ENCODE measurements at places on chromosomes 12 and 14.
A peak's percentile ranks its signal among the peaks of the same experiment; 100 is the strongest.

DNA sequence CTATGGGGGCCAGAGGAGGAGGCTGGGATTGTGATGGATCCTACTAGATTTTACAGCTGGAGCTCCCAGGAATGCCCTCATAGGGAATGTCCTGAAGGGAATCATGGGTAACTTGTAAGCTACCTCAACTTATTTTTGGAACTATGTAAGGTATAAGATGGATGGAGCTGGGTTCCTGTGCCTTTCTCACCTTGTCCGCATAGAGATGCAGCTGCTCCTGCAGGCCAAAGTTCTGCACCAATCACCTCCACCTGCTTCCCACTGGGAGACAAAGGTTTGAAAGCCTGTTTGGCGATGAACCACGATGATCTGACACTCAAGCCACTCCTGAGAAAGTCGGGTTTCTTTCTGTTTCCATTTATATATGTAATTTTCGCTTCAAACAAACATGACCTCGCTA is 648 bp upstream of the AKAP5 start:
- DNase-seq = no peak

- no peak for DNase-seq
Measured at GRCh38 chr14:89399594-89400068, 17.4 kb downstream of the FOXN3 start.

GRCh38 chr14:50407111-50407812 is 10.6 kb upstream of the CDKL1 start:
- no peak for DNase-seq

GRCh38 chr12:81809829-81810595 is 50.9 kb upstream of the PPFIA2 start:
- peak; percentile 71 for DNase-seq

GRCh38 chr12:122943196-122943595 is 23.1 kb downstream of the ABCB9 start:
- DNase-seq = peak; percentile 31

GRCh38 chr12:110744601-110745264 is 2.0 kb upstream of the PPP1CC start:
- no peak for DNase-seq

- no peak for DNase-seq
Measured at GRCh38 chr12:75759842-75760572, 248.6 kb upstream of the KRR1 start.

DNA sequence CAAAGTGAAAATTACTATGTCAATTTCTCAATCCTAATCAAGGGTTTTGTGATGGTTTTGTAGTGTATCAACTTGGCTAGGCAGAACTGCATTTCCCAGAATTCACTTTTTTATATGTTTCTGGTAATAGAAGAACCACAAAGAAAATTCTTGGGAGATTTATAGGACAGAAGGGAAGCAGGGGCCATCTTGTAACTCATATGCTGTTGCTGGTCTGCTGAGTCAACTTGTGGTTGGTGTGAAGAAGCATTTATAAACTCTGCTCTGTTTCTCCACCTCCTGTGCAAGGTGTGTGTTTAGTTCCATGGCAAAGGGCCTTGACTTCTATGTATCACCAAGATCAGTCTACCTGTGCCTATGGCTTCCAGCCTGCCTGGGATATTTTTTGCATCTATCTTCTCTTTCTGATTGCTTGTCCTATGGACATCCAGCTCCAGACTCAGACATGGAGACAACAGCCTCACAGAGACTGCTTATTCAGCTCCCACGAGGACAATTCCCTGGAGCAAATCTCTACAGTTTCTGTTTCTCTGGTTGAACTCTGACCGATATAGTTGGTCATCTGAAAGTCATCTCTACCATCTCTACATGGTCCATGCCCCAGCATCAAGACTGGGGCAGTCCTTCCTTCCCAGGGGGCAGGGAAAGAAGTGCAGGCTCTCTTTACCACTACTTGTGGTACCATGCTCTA is 364.3 kb upstream of the DDHD1 start:
- DNase-seq = no peak

GRCh38 chr12:57609781-57610553 is 1.3 kb upstream of the ARHGEF25 start:
- no peak for DNase-seq

DNA sequence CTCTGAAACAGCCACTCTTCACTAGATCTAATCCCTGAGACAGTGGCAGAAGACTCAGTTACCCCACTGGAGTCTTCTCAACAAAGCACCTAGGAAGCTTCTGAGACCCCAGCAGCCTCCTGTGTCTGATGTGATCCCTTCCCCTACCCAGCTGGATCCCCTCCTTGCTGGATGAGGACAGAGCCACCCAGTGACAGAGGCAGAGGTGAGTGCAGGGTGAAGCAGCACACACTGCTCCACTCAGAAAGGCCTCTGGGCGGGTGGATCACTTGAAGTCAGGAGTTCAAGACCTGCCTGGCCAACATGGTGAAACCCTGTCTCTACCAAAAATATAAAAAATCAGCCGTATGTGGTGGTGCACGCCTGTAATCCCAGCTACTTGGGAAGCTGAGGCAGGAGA is 2.7 kb downstream of the SPRYD3 start:
- no peak for DNase-seq

DNA sequence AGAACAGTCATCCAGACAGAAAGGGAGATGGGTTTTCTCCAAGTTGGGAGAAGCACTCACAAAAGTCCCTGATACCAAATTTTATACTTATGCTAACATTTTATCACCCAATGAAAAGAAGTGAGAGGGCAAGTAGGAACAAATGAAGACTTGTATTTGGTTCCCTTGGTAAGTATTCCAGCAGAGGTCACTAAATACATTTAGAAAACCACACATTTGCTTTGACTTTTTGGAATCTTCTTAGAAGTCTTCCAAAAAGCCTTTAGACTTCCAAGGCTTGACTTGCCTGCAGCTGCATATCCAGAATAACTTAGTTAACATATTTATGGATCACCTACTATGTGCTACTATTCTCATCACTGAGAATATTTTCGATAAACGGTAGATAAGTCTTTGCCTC is 3.1 kb upstream of the GYS2 start:
- peak; percentile 46 for DNase-seq

GRCh38 chr12:50110762-50111351 is 1.2 kb upstream of the COX14 start:
- DNase-seq = peak; percentile 17

DNA sequence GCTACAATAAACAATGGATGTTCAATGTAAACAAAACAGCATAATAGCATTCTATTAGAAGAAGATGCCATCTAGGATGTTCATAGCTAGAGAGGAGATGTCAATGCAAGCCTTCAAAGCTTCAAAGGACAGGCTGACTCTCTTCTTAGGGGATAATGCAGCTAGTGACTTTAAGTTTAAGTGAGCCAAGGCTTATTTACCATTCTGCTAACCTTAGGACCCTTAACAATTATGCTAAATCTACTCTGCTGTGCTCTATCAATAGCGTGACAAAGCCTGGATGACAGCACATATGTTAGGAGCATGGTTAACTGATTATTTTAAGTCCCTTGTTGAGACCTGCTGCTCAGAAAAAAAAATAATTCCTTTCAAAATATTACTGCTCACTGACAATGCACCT is 106.0 kb upstream of the SSTR1 start:
- DNase-seq = no peak

DNA sequence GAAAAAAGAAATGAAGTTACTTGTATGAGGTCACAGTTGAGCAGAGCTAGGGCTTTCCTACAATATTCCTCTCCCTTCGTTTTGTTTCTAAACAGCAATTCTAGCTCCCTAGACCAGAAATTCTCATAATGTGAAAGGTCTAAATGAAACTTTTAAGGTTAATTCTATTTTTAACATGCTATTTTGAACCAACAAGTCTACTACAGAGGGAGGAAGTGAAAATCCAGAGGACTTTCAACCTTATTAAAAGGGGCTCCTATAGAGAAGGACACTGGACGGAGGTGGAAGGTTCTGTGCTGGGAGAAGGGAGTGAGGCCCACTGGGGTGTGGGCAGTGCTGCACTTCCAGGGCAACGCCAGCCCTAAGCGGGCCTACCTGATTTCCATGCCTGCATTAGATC is 13.4 kb downstream of the GSG1 start:
- no peak for DNase-seq

DNA sequence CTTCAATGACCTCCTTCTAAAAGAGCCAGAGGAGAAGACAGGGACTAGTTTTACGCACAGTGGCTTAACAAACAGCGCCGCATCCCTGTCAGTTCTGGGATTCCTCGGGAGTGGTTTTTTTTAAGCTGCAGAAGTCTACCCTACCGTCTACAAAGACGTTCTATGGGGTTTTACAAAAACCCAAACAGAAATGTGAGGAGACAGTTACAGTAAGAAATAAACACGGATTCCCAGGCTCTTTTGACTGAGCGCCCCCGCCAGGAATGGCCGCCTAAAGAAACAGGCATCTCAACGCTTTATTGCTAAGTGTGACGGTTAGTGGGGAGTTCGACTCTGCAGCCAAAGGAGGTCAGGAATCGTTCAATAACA is 484 bp downstream of the ALKBH1 start:
- peak; percentile 23 for DNase-seq

GRCh38 chr12:43105426-43105981 is 446.5 kb downstream of the ADAMTS20 start:
- DNase-seq = no peak

- DNase-seq = no peak
Measured at GRCh38 chr12:42799966-42800365, 210.4 kb upstream of the PRICKLE1 start.

DNA sequence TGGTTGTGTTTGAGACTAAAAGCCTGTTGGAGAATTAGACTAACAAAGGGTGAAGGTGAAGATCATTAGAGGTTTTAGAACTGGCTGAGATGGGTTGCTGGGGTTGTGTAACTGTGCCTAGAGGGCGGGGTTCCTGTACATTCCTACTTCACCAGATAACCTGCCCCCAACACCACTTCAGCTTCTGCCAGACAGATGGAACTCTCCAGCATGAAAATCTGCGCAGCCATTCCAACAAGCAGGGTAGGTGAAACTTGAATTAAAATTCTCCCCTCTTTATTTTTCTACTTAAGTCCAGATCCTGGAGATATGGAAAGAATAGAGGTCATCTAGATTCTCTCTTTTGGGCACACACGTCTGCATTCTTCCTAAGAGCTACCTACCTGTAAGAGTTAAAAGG is 6.0 kb downstream of the FOXG1 start:
- DNase-seq = no peak

DNA sequence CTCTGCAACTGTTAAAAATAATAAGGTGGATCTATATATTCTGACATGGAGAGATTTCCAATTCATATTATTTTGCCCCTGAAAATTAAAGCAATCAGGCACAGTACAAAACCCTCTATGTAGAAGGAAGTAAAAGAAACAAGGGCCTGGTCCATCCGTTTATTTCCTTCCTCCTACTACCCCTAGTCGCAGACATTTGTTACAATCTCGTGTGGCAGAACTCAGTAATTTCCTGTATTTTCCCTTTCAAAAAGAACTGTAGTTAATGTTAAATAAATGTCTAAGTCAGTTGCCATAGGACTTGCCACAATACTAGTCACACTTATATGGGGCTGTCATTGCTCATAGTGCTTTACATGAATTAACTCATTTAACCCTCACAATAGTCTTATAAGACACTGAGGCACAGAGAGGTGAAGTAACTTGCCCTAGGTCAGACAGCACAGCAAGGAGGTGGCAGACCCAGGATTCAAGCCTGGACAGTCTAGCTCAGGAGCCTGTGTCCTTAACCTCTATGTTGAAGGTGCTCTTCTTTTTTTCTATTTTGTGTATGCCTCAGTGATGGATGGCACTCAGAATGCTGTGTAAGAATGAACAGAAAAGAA is 24.2 kb downstream of the NINJ2 start:
- DNase-seq = peak; percentile 54

- DNase-seq = peak; percentile 44
Measured at GRCh38 chr14:54462048-54462447, 20.9 kb upstream of the CNIH1 start.

GRCh38 chr12:17592472-17592871 is 497.5 kb downstream of the RERGL start:
- DNase-seq = no peak

GRCh38 chr14:58243790-58244555 is 670 bp upstream of the PSMA3 start:
- DNase-seq = peak; percentile 54

GRCh38 chr12:130745921-130746320 is 29.8 kb upstream of the RIMBP2 start:
- no peak for DNase-seq

DNA sequence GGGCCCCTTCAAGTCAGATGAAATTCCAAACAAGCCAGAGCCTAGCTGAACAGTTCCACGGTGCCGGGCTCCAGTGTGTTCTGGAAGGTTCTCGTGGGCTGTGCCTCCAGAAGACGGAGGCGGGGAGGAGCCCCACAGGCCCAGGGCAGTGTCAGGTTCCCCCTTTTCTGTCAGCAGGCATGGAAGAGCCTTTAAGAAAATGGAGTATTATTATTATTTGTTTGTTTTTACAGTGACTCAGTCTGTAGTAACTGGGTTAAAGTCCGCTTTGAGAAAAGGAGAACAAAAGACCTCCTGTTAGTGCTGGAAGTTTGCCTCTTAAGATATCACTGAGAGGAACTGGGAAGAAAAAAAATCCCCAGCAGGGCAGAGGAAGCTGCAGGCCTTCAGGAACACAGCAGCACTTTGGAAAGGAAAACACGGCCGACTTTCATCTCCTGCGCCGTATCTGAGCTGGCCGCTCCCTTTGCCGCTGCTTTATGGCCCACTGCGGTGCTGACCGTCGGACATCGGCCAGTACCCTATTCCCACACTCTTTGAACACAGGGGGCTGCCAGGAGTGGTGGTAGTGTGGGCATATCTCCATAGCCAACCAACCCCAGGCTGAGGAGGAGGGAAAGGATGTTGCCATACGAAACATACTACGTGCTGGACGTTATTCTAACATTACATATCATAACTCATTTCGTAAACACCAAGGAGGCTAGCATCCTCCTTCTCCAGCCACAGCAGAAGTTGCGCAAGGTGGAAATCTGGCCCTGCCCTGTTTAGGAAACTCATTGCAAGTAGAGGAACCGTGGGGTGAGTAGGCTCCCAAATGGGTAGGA is 194.0 kb downstream of the ZFP36L1 start:
- peak; percentile 96 for DNase-seq

GRCh38 chr14:45807178-45807899 is 554.3 kb upstream of the MIS18BP1 start:
- DNase-seq = no peak

- DNase-seq = no peak
Measured at GRCh38 chr14:95235351-95235750, 78.0 kb upstream of the DICER1 start.
